ENCODE measurements at places on chromosomes 4 and X.

DNA sequence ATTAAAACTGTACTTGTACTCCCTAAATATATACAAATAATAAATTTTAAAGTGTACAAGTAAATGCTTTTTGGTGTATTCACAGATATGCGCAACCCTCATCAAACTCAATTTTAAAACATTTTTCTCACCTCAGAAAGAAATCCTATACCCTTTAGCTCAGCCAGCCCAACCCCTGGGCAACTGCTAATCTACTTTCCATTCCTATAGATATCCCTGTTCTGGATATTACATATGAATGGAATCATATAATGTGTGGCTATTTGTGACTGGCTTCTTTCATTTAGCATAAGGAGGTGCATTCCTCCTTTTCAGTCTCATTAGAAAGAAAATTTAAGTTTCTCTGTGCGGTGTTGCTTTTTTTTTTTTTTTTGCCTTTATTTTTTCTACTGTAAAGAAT is 39.4 kb downstream of the INTU start:
- DNase-seq: no peak

GRCh38 chr4:165855191-165855590 is 17.8 kb upstream of the TLL1 start:
- DNase-seq: peak; percentile 3

DNA sequence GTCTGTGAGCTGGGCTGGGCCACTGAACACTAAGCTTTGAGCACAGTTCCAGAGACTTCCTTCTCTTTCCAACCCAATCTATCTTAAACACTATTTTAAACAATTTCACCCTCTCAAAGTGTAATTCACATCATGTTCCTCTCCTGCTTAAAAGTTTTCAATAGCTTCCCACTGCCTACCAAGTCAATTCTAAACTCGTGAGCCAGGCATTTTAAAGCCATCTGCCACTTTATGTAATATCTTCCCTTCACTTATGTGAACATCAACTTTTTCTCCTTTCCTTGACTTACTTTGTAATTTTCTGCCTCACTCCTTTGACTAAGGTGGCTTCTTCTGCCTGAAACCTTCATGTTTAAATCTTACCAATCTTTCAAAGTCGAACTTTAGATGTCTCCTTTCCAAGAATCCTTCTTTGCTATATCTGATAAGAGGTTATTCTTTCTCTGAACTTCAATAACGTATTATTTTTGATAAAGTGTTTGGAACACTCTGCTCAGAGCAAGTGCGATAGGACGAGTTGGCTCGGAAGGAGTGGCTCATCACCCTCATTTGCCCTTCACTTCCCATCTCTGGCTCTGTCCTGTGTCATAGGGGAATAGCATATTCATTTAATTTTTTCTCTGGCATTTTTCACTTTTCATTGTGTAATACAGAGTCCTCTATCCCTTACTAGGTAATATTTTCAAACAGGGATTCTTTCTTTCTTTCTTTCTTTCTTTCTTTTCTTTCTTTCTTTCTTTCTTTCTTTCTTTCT is 13.0 kb upstream of the SPARCL1 start:
- no peak for DNase-seq

GRCh38 chr4:80204433-80205011 is 7.2 kb downstream of the PRDM8 start:
- DNase-seq: no peak

- DNase-seq: no peak
Observed at GRCh38 chr4:94412019-94412657, 39.6 kb upstream of the PDLIM5 start.

GRCh38 chr4:20487446-20487845 is 212.8 kb upstream of the PACRGL start:
- DNase-seq: no peak

GRCh38 chr4:91345632-91346031 is 958.1 kb upstream of the GRID2 start:
- DNase-seq: no peak

DNA sequence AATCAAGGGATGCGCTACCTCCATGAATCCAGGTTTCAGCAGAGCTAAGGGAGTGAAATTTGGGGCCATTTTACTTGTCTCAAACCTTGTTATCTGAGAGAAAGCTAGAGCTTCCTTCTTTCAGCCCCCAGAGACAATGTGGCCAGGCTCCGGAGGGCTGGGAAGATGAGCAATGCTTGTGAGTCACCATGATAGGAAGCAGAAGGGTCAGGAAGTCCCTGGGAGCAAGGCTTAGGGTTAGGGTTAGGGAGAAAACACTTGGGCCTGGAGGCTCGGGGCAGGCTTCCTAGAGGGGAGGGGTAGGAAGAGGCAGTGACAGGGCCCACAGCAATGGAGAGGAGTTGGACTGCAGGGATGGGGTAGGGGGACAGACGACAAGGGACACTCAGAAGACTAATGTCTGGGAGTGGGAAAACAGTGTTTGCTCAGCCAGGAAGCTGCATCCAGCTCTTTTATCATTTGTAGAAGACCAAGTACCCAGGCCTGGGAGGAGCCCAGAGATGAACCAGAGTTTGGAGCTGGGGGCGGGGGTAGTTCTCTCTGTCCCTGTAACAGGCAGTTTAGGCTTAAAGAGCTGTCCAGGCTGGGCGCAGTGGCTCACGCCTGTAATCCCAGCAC is 16.4 kb upstream of the PORCN start:
- peak; percentile 55 for DNase-seq

Data from bronchial epithelial cell (primary cell).